GM13976 (cell line): ENCODE measurements at places on chromosomes 7 and 10.

- DNase-seq: no peak
Measured at GRCh38 chr10:22250897-22251660, 33.3 kb upstream of the EBLN1 start.

GRCh38 chr7:150410131-150410530 is 31.0 kb downstream of the ZNF775 start:
- no peak for DNase-seq

- no peak for DNase-seq
Measured at GRCh38 chr7:30721211-30721610, 30.7 kb upstream of the INMT start.

- no peak for DNase-seq
Measured at GRCh38 chr7:147276783-147277370, 1160.3 kb downstream of the CNTNAP2 start.

DNA sequence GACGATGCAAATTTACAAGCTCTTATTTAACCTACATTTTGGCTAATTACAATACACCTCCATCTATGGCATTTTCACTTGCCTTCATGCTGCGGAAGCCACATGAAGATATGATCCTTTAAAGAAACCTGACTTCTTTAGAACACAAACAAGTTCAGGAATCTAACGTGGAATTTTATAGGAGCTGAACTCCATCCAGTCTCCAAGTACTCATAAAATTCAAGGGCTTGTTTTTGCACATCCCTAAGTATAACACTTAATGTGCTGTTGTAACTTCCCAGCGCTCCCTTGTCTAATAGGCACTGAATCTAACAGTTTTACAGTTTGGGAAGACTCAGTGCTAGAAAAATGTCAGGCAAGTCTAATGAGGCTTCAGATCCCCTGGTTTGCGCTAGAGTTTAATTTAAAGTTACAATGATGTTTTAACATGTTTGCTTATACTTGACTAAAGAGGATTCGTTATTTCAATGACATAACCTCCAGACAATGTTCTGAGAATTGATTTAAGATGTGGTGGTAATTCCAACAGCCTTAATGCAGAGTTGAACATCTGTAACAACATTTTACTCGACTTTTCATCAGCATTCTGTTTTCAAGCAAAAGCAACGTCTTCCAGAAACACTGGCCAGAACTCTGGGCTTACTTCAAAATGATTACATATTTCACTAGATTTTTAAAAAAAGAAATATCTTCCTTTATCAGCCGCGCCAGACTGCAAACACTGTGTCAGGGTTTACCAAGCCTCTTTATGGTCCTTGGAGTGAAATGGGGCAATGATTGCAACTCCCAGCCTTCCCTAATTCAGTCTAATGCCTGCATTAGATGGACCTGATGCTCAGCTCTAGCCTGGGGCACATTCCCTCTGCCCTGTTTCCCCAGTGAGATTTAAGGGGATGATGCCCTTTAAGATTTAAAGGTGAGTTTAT is 664.3 kb downstream of the KCNMA1 start:
- no peak for DNase-seq
